IMR-90 (cell line): ENCODE measurements at places on chromosomes 6 and 20. TPM values are rescaled to one million over a fixed set of nuclear protein-coding genes. Genes with fewer than 3 reads are reported as not detected.

MYO6 gene
- 6.8 and 9.4 TPM in 2 replicates for total RNA-seq

BTN1A1 gene
- not detected in 2 replicates for total RNA-seq

TXLNB gene
- total RNA-seq: under 0.01 TPM in 2 replicates

LYRM2 gene
- total RNA-seq: 22.8 and 24.0 TPM in 2 replicates

DEFB132 gene
- total RNA-seq: not detected in 2 replicates

RAET1G gene
- total RNA-seq: 1.3 and 2.2 TPM in 2 replicates

PLEKHG1 gene
- 0.28 and 0.36 TPM in 2 replicates for total RNA-seq

SLC22A16 gene
- total RNA-seq: not detected in 2 replicates

GFOD1 gene
- total RNA-seq: 3.4 and 3.6 TPM in 2 replicates

OR2J3 gene
- total RNA-seq: not detected in 2 replicates
